ENCODE measurements at places on chromosomes 4 and X. TPM values are rescaled to one million over a fixed set of nuclear protein-coding genes. Genes with fewer than 3 reads are reported as not detected.
A peak's percentile ranks its signal among the peaks of the same experiment; 100 is the strongest.

DNA sequence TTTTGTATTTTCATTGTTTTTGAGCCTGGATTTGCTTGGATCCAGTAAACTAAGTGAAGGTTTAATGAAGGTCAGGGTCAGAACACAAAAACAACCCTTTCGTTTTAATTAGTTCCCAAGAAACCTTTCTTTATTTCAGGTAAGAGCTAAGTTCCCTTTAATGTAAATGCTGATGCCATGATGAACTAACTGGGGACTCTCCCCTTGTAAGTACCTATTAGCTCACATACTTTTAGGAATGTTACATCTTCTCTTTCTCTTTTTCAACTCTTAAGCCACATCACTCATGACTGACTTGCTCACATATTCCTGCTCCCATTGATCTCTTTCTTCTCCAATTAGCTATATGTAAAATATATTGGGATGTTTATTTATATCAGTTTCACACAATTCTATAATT is 673.1 kb upstream of the CPEB2 start:
- DNase-seq, result no peak

Gene GPR173
- 8.8 TPM for polyA plus RNA-seq

- DNase-seq, result peak; percentile 76
Measured at GRCh38 chr4:124322234-124323065, 390.1 kb downstream of the ANKRD50 start.

DNA sequence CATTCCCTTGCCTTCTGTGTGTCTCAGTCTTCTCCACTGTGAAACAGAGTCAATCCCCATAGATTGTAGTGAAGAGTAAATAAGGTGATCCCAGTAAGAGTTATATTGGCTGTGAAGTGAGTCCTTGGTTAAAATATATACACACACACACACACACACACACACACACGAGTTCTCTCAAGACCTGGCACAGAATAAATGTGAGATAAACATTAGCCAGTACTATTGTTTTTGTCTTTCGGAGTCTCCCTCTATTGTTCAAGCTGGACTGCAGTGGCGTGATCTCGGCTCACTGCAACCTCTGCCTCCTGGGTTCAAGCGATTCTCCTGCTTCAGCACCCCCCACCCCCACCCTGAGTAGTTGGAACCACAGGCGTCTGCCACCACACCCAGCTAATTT is 44.8 kb upstream of the FAM156A start:
- DNase-seq, result no peak

- no peak for DNase-seq
Measured at GRCh38 chr4:124132161-124132560, 580.4 kb downstream of the ANKRD50 start.

DNA sequence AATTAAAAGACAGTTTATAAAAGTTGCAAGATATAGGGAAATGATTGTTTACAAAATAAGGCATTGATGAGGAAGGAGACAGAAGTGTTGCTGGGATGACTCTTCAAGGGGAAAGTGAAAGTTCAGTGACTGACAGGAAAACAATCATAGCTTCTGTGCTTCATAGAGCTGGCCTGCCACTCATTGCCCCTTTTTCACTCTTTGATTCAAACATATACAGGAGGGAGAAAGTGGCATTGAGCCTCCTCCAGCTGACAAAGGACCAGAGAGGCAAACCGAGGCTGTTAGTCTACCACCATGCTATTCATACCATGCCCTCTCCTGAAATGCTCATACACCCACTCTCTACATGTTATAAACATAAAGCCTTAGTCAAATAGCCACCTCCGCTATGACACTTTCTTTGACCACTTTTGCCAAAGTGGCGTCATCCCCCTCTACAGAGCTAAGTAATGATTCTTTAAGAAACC is 79.2 kb upstream of the ATOH1 start:
- DNase-seq, result no peak

- no peak for DNase-seq
Measured at GRCh38 chrX:155035688-155036087, 9.0 kb downstream of the FUNDC2 start.

DNA sequence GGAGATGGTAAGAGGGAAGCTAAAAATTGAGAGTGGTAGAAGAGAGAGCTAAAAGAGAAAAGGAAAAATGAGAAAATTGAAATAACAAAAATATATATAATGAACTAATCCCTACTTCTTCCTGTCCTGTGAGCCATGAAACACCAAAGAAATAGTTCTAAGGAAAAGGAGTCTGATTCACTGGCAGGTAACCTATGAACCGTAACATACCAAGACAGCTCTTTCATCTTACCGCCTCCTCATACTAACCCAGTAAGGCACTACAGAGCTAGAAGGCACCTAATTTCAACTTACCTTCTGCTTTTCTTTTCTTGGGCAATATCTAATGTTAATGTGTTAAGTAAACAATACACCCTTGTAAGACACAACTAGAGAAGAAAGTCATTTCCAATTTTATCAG is 297.7 kb upstream of the DIAPH2 start:
- no peak for DNase-seq

GRCh38 chr4:82521283-82521682 is 40.5 kb downstream of the TMEM150C start:
- no peak for DNase-seq

Gene INTS6L
- polyA plus RNA-seq, result 8.7 TPM

- no peak for DNase-seq
Measured at GRCh38 chr4:54237770-54238169, 8.7 kb downstream of the PDGFRA start.

- DNase-seq, result no peak
Measured at GRCh38 chr4:121377076-121377475, 3.7 kb downstream of the QRFPR start.

GRCh38 chr4:95638920-95639501 is 90.2 kb upstream of the UNC5C start:
- no peak for DNase-seq

DNA sequence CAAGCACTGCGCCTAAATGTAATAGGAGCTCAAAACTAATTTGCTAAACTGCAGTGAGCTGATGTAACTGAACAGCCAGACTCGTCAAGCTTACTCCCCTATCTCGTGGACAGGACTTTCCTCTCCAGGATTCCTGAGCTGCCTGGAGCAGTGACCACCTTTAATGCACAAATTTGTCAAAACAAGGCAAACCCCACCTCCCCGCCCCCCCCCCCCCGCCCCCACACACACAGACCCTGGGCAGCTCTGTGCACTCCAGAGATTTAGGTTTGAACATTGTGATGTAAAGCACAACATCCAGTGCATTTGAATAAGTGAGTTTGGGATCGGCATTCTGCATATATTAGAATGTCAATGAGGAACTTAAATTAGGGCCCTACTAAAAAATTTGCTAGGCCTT is 77.7 kb upstream of the DHX15 start:
- no peak for DNase-seq

Data from hindlimb muscle (tissue), 1 donor.